ENCODE measurements at places on chromosomes 12 and 14. TPM values are rescaled to one million over a fixed set of nuclear protein-coding genes. Genes with fewer than 3 reads are reported as not detected.

- 0 out of 2 replicates have a peak overlapping the region, but pooled peaks have one; percentile 69 for H3K27ac ChIP-seq
- no peaks in the 10 kb centered on the region for H3K36me3 ChIP-seq
- H3K27me3 ChIP-seq = no peaks in the 10 kb centered on the region
- H3K4me3 ChIP-seq = peak overlapping the region; percentile 86
Measured at GRCh38 chr14:88825078-88825458, 617 bp downstream of the TTC8 start.

GRCh38 chr14:57290751-57291150 is 22.0 kb downstream of the AP5M1 start:
- no peaks in the 10 kb centered on the region for H3K27me3 ChIP-seq
- no peak for DNase-seq
- H3K27ac ChIP-seq = no peak overlapping the region
- H3K4me1 ChIP-seq = peaks cover 6% of the 10 kb centered on the region
- no peak overlapping the region for H3K4me3 ChIP-seq

DNA sequence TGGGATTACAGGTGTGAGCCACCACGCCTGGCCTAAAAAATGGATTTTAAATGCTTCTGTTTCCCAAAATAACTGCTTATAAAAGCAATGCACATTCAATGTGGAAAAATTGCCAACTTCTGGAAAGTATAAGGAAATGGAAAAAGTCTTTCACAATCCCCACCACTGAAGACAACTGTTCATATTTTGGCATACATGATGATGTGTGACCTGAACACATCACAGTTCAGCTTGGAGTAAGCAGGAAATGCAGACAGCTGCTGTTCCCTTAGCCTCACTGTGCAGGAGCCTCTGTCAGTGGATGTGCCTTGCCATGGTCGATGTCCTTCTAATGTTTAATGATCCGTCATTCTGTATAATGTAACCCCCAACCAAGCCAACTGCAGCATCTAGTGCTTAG is 5.2 kb downstream of the MTERF2 start:
- peaks cover 9% of the 10 kb centered on the region for H3K4me1 ChIP-seq
- H3K4me3 ChIP-seq = no peak overlapping the region
- DNase-seq = no peak
- H3K27ac ChIP-seq = no peak overlapping the region

Gene MYH6
- not detected for total RNA-seq

Gene CCDC175
- total RNA-seq = not detected

Gene STAB2
- total RNA-seq = not detected

Gene KMT2D
- total RNA-seq = 41.9 TPM

Data from PC-3 (cell line).